ENCODE measurements at places on chromosomes 7 and 10.

DNA sequence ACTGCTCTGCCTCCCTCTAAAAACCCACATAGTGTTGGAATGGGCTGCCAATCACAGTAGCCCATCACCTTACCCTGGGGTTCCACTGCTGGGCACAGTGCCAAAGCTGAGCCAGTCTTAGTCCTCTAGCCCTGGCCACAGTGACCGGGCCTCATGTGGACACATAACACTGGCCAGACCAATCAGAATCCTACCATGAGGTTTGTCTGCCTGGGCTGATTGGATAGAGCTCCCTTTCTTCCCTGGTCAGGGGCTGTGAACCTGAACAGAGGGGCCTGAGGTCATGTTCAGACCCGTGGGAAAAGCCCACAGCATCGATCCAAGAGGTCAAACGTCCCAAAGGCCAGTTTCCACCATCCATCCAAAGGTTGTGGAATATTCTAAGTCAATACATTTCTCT, 6.1 kb downstream of the DLG5 start:
- no peak for DNase-seq

- no peak for DNase-seq
These were observed 228.5 kb upstream of the COBL start for GRCh38 chr7:51545131-51545530.

- DNase-seq: no peak
These were observed 133.3 kb downstream of the CCDC3 start for GRCh38 chr10:12868229-12868628.

DNA sequence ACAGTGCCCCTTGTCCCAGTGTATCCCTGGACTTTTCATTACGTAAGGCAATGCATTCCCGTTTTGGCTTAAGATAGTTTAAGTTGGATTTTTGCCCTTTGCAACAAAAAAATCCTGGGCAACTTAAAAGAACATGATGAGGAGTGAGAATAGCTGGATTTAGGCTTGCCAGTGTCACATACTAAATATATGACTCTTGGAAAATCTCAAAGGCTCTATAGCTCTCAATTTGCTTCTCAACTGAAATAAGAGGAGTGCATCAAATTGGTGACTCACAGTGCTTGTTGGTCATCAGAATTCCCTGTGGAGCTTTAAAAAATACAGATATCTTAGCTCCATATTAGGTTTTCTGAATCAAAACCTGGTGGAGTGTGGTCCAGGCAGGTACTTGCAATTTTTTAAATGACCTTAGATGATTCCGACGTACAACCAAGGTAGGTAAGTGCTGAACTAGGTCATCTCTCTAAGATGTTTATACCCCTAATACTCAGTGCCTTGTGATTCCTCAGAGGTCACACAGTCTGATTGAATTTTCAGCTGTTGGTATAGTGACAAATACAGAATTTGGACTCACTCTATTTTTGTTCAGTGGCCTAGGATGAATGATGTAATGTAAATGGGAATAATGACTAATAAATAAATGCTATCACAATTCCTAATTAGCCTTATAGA, 33.9 kb upstream of the ORC5 start:
- no peak for DNase-seq

GRCh38 chr7:44063547-44063893, 1.8 kb downstream of the PGAM2 start:
- DNase-seq: no peak

Measured in stimulated activated effector memory CD8-positive, alpha-beta T cell treated with anti-CD3 and anti-CD28 coated beads, Interleukin-12 subunit alpha, Interleukin-12 subunit beta, amount 100 ng/mL, for 72 hours (primary cell).